Brain microvascular endothelial cell (primary cell): ENCODE measurements at places on chromosomes 3 and 15.

- peak; percentile 78 for DNase-seq
Observed at GRCh38 chr3:101928890-101929289, 79.6 kb downstream of the NFKBIZ start.

DNA sequence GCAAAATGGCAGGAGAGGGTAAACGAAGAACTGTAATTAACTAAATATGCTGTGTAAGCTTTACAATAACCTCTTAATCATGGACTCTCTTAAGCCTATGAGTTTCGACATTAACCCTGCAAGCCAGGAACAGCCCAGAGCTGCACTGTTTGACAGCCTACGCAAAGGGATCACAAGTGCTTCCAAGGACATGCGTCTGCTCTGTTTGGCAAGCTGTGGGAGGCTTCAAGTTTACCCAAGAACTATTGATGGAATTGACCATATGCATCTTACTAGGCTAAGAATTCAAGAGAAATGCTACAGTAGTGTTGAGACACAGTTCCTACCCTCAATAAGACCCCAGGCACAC, 66.0 kb downstream of the PDZRN3 start:
- no peak for DNase-seq

- DNase-seq = no peak
Observed at GRCh38 chr3:42500909-42501308, 1.5 kb upstream of the VIPR1 start.

- no peak for DNase-seq
Observed at GRCh38 chr3:69541711-69542088, 155.8 kb upstream of the FRMD4B start.

GRCh38 chr3:13012221-13012691, 61.0 kb downstream of the IQSEC1 start:
- no peak for DNase-seq

- no peak for DNase-seq
Observed at GRCh38 chr3:54384279-54384678, 261.9 kb downstream of the CACNA2D3 start.

GRCh38 chr3:144384241-144384979, 412.8 kb downstream of the DIPK2A start:
- no peak for DNase-seq

DNA sequence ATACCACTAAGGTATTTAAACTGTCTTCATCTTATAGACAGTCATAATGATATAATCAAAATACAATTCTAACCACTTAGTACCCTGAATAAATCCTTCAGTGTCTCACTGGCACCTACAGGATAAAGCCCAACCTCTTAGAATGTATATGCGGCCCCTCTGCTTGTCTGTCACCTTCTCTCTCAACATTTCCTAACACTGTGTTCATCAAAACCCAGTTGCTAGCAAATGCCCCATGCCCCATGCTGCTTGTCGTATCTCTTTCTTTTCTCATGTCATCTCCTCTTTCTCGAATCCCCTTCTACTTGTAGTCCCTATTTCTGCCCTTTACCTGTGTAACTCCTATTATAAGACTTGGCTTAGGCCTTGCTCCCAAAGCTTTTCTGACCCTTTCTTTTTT, 24.6 kb upstream of the PLSCR4 start:
- DNase-seq = no peak
